ENCODE measurements at places on chromosomes 1 and 21. TPM values are rescaled to one million over a fixed set of nuclear protein-coding genes. Genes with fewer than 3 reads are reported as not detected.

DNA sequence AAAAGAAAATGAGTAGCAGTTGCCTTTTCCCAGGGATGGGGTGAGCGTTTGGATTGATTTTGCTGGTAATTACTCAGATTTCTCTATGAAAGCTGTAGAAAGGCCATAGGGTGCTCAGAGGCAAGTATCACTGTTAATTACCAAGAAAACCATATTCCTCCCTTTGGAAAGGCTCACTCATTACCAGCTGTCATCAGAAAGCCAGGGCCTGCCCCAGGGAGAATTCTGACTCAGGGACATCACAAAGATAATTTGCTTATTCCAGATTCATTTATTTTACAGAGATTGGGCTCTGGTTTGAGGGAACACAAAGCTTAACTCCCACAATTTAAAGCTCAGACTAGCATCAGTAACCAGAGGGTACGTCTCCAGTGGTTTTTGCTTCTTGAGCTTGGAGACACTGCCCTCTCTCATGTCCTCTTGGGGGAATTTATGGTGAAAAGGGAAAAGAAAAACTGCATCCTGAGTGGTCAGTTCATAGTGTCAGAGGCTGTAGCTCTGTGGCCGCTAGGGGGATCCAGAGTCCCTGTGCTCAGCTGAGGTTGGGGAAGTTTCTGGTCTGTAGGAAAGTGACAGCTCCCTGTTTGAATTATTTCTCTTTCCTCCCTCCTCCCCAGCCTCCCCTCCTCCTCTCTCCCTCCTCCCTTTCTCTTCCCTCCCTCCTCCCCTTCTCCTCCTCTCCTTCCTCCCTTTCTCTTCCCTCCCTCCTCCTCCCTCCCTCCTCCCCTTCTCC is 204.3 kb downstream of the KCNJ6 start:
- peak; percentile 11 for DNase-seq

GRCh38 chr1:3469104-3469848 is 14.8 kb downstream of the ARHGEF16 start:
- DNase-seq, result no peak

DNA sequence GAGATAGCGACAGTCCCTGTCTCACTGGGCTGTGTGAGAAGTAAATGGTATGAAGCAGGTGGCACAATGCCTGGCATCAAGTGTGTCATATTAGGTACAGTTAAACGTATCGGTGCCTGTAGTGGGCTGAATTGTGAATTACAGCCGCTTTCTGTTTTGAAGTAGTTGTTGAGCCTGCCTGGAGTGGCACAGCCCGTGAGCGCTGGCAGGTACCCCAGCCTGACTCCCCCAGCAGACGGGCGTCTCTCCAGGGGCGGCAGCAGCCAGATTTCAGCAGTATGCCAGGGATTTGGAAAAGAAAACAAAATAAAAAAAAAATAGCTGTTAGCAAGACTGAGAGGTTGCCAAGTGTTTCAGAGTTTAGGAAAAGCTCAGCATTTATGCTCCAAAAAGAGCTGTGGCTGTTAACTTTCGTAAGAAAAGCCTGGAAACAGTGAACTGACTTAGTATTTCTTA is 26.6 kb upstream of the GPR153 start:
- DNase-seq, result no peak

Gene KIF2C
- polyA plus RNA-seq, result 0.85 TPM
